Activated CD8-positive, alpha-beta memory T cell treated with anti-CD3 and anti-CD28 coated beads for 24 hours (primary cell): ENCODE measurements at places on chromosomes 2 and 18.

GRCh38 chr2:205197468-205198139 is 484.7 kb upstream of the NRP2 start:
- no peak for DNase-seq

DNA sequence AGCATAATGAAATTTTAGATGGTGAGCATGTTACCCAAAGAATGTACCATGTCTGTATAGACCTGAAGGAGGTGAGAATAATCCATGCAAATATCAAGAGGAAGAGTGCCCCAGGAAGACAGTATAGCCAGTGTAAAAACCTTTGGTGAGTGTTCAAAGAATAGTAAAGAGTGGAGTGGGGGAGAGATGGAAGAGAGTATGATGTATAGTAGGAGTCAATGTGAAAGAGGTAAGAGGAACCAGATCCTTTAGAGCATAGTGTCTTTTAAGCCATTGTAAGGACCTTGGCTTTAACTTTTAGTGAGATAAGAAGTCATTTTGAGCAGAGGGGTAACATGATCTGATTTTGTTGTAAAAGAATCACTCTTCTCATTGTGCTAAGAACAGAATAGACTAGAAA is 1052.3 kb upstream of the ZEB2 start:
- no peak for DNase-seq

DNA sequence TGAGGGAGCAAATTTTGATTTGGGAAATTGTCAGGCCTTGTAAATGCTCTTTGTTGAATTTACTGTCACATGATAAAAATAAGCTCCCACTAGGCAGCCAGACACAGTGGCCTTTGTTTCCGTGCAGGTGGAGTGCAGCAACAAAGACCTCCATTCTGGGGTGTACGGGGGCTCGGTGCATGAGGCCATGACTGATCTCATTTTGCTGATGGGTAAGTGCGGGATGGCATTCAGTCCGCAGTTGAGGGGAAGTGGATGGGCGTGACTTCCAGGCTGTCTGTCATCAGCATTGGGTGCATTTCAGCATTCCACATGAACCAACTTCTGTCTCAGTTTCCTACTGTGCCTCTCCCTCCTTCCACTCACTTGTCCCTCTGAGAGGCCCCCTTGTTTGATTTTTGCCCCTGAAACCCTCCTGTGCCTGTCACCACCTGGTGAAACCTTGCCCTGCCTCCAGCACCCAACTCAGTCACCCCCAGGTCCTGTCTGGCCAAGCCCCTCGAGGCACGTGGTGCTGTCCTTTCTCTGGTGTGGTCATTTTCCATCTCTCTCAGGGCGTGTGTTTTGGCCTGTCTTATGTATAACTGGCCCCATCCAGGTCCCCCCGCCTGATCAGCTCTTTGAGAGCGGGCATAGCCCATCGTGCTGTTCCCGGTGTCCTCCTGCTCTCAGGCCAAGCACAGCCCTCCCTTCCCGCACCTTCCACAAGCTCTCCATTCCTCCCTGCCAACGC is 16.3 kb downstream of the CNDP2 start:
- DNase-seq = no peak

GRCh38 chr2:3608373-3609278 is 13.7 kb downstream of the COLEC11 start:
- DNase-seq = peak; percentile 40

DNA sequence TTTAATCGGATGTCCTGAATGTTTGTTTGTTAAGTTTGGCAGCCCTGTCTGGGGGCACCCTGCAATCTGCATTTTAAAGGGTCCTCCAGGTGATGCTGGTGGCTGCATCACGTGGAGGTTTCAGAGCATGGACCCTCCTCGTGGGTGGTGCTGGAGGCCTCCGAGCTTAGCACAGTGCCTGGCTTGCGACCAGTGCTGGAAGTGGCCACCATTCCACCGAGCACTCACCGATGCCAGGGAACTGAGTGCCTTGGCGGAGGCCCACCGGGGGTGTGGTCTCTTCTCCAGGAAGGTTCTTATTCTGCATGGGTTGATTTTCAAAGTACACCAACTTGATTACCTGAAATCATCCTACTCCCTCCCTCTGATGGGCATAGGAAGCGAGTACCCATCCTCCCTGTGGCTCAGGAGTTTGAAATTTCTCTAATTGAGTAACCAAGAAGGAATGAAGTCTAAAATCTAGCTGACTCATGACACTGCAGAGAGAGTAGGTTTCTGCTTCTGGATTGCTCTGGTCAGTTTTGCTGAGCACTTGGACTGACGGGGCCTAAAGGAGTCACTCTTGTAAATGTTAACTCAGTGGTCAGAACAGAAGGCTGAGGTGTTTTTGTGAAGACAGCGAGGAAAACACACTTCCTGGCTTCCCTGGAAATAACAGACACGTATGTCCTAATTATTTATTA is 58.1 kb upstream of the SLC66A3 start:
- no peak for DNase-seq

DNA sequence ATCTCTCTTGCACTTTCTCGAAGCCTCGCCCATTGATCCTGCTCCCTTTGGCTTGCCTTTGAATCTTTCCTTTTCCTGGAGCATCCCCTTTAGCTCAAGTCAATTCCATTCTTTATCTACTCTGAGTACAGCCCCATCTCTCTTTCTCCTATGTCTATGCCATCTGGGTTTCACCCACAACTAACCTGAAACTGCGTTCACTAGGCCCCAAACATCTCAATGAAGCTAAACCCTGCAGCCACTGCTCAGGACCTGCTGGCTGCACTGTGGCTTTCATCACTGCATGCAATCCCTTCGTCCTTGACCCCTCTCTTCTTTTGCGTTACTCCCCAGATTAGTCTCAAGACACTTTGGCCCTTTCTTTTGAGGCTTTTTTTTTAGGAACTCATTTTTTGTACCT is 81.6 kb upstream of the CYRIA start:
- no peak for DNase-seq

DNA sequence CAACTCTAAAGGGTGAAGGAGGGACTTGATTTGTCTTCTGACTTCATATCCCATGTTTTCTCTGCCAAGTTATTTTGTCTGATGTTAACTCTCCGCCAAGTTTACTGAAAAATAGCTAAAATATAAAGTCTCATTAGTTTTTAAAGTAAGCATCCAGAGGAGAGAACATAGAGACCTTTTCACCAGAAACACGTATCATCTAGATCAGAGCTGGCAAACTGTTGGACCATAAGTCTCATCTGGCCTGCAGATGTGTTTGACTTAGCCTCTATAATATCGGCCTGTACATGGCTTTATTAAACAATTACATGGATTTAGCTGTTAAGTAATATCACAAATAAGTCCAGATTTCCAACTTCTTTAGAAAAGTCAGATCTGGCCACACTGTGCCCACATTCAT is 182.6 kb downstream of the PLCL1 start:
- DNase-seq = no peak

DNA sequence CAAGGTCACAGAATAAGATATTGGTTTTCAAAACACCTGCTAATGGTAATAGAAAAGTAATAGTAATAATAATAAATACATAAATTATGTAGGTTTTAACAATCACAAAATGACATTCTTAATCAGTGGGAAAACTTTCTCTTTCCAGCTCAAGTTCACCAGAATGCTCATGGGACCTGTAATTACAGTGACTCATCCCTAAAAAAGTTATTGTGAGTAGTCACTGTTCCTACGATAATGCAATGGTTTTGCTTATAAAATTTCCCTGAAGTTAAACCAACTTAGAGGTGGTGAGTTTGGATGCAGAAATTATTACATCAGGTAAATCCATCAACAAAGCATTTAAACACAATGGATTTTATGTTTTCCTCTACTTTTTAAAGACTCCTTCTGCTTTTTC is 502.3 kb downstream of the PID1 start:
- no peak for DNase-seq

- no peak for DNase-seq
Measured at GRCh38 chr2:199740111-199740428, 110.9 kb downstream of the FTCDNL1 start.

DNA sequence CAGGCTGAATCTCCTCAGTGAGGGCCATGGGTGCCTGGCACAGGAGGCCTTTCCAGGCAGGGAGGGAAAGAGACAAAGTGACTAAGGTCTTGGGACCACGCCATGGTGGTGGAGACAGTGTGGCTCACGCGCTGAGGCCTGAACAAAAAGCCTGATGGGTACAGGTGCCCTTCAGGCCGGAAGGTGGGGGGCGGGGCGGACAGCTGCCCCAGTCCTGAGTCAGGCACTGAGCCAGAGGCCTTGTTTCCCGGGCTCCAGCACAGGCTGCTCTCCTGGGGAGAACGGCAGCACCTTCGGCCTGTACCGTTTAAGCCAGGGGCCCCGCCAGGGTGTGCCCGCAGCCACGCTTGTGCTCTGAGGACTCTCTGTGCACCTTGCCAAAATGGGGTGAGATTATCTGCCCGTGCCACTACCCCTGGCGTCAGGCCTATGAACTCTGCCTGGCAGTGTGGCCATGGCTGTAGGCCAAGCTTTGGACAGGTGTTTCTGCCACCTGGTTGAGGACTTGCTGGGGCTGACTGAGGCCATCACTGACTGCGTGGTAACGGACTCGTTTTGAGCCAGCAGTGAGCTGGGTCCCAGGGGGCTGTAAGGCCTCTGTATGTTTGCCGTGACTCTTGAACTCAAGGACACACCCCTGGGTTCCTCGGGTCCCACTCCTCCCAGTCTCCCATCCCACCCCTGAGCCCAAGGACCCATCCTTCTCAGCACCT is 31.7 kb upstream of the DNMT3A start:
- DNase-seq = peak; percentile 55

- no peak for DNase-seq
Measured at GRCh38 chr18:54924948-54925347, 34.3 kb downstream of the CCDC68 start.

DNA sequence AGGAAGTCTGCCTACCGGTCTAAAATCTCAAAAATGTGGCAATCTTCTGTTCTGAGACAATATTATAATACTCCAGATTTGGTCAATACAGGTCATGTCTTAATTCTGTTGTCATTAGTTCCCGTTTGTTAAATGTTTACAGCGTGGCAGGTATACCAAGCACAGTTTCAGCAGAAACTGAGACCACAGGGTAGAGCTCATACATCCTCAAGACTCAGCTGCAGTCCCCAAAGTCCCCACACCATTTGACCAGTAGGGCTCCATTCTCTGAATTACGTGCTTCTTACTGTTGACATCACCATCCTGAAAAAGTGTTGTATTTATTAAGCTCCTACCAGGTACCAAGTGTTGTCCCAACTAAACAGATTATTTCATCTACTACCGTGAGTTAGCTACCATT is 157.1 kb downstream of the MC4R start:
- DNase-seq = no peak

DNA sequence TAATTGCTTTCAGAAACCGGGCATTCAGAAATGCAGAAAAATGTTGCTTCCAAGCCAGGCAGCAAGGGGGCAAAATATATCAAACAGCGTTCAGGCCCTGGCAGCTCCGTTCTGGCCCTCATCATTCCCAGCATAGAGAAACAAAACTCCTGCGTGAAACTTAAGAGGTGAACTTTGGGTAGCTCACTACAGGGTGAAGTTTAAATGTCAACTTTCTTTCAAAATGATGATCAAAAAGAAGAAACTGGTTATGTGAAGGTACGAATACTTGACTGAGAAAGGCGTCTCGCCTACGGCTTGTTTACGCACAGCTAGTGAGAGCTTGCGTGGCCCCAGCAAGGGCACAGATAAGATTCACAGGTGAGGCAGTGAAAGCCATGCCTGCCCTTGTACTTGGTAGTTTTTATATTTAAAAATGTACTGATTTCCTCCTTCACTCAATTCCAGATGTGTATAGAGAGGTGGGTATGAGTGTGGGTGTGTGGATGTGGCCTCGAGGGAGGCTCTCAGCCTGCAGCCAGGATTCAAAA is 127.5 kb downstream of the NFATC1 start:
- DNase-seq = peak; percentile 80

- DNase-seq = no peak
Measured at GRCh38 chr2:233093166-233093448, 33.0 kb downstream of the INPP5D start.

DNA sequence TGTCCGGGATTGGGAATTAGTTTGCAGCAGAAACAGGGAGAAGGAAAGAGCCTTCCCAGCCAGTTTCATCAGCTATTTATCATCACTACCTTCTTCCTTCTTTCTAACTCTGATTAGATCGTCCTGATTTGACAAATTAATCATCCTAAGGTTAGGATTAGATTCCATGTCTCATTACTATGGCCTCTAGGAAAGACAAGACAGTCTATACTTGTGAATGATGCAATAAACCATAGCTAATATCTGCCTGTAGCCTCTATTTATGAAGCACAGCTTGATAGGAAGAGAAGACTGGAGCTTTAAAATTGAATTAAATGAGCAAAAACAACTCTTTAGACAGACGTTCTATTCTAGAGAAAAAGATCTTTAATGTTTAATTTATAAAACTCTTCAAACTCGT is 25.2 kb upstream of the FRZB start:
- no peak for DNase-seq

DNA sequence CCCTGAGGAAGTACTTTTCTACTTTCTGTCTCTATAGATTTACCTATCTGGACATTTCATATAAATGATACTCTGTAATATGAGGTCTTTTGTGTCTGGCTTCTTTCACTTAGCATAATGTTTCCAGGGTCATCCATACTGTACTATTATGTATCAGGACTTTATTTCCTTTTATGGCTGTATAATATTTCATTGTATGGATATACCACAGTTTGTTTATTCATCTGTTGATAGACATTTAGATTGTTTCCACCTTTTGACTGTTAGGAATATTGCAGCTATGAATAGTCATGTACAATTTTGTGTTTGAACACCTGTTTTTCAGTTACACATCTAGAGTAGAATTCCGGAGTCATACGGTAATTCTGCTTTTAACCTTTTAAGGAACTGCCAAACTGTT is 73.8 kb downstream of the TMEM185B start:
- DNase-seq = no peak

DNA sequence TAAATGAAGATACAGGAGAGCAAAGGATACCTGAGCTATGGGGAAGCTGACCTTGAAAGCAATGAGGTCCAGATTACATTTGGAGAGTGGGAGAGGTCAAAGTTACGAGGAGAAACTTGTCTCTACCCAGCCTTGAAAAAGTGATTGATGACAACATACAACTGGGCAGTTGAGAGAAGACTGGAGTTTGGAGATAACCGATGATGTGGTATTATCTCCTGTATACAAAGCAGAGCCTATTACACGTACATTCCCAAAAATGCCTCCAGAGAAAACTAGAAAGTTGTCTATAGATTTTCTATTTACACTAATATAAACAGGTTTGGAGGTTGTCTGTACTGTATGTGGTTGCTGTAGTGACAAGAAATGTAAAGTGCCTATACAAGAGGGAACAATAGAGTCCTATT is 28.3 kb downstream of the ARL5A start:
- no peak for DNase-seq

- DNase-seq = no peak
Measured at GRCh38 chr2:105301646-105302045, 27.9 kb downstream of the TGFBRAP1 start.
